ENCODE measurements at places on chromosomes 3 and 15.
A peak's percentile ranks its signal among the peaks of the same experiment; 100 is the strongest.

DNA sequence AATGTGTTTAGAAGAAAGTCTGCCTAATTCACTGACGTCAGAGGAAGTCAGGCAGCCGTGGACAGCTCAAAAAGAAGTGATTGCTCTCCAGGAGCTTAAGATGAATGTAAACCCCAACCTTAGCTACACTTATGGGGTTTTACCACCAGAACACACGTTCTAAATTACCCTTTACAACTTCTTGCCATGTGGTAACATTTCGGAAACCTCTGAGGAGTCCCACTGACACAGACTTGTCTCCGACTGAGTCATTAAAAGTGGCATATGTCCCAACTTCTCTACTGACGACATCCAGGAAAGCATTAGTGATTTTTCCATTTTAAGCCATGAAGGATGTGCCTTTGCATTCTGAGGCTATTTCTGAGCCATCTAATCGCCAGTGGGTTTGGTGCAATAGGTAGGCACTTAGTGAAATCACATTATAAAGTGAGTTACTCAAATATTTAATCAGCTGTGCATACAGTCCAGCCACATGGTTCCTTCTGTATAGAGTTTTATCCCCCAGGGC is 32.4 kb downstream of the C2CD4A start:
- peak; percentile 80 for DNase-seq

DNA sequence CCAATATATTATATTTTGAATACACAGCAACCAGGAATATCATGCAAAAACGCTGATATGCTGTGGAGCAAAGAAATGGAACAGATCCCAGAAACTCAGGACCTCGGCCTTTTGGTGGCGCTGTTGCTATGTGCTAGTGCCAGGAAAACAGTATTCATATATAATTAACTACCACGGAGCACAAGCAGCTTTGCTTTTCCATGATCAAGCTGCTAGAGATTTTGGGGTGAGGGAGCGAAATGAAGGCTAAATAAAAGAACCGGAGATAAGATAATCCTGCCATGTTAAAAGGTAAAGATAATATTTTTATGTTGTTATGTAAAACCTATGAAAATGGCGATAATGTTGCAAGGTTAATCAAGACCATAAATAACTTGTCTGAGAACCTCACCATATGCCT is 157.7 kb upstream of the FAM3D start:
- DNase-seq = peak; percentile 5

- no peak for DNase-seq
These were observed 84.1 kb downstream of the WNT5A start for GRCh38 chr3:55402886-55403609.

DNA sequence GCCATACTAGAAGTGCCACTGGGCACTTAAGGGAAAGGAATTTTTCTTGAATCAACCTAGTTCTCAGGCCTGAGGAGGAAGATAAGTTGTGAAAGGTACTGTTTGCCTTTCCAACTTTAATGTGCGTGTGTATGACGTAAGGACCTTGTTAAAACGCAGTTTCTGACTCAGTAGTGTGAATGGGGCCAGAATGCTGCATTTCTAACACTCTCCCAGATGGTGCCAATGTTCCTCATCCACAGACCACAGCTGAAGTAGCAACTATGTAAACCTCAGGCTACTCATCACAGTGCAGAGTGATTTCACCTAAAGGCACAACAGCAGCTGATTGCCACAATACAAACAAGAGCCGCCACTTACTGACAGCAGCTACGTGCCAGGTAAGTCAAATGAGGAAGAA is 103.6 kb downstream of the OTOL1 start:
- no peak for DNase-seq

DNA sequence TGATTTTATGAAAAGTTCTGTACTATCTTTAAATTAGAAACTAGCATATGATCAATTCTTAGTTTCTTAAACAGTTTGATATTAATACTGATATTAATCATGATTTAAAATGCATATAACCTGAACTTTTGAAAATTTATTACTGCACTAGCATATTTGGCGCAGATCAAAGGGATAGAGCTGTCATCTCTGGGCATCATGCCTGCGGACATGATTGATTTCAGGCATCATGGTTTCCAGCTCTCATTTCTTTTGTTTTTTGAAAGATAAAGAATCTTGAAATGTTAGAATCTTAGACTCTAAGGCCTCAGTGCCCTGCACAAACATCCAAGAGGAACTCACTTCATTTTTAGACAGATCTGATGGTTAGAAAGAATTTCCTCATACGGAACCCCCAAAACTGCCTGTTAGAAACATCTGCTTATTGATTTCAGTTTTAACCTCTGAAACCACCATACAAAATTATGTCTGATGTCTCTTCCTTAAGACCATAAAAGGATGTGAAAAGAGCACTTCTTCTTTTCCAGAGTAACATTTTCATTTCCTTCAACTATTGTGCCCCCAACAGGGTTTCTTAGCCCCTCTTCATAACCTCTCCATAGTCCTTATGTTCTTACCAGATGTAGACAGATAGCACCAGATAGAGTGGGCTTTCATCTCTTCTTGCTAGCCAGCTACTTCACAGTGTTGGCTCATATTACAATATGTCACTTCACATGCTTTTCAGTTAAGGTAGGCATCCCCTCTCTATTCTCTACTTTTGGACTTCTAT is 110.8 kb downstream of the BBX start:
- no peak for DNase-seq

DNA sequence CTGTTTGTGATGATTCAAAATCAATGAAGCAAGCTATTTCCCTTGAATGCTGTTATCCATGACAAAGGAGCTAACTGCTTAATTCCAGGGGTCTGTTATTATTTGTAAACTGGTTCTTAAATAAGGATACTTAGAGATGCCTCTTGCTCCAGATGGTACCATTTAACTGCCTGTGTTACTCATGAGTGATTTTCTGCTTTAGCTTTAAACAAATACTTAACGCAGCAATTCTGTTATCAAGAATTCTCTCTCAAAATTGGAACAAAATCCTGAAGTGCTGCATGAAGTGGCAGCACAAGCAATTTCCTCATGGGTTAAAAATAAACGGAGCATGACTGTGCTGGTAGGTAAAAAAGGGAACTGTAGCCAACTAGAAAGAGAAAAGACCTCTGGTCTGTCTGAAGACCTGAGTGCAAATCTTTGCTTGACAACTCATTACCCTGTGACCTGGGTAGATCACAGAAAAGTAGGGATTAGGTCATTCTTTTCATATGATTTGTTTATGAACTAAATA is 62.5 kb upstream of the GBE1 start:
- no peak for DNase-seq

DNA sequence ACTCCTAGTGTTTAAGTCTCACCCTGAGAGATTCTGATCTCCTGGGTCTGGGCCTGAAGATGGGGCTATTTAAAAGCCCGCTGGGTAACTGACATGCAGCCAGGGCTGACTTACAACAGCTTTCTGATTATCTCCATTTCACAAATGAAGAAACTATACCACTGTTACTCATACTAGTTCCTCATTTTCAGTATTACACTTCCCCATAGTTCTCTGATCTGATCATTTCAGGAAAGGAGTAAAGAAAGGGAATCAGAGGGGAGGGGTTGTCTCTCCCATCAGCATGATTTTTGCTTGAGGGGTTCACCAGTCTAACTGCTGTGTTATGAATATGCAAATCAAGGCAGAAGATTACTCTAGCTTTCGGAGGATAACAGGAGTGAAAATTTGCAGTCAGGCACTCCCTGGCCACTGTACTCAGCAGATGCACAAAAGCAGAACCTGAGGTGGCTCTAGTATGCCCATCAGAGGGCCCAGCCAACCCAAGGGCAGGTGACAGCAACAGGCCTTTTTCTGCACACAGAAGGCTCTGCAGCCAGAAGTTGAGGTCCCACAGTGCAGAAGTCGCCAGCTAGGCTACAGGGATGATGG is 59.4 kb downstream of the DAPK2 start:
- no peak for DNase-seq

DNA sequence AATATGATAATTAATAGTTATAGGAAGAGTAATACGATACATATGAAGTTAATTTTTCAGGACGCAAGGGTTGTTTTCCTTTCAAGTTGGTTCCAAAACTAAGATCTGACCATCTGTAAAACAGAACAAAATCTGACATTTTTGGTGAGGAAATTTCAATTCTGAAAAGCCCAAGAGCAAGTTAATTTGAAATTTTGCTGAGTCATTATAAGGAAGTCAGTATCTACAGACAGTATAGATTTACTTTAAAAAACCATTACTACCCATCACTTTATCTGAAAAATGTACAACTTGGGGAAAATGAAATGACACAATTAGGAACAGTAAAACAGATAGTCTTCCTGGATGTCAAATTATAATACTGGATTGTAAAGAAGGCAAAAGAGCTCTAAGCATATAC is 12.5 kb downstream of the INTS14 start:
- DNase-seq = no peak

- DNase-seq = no peak
These were observed 15.6 kb downstream of the EOGT start for GRCh38 chr3:68997887-68998286.

GRCh38 chr15:38048001-38048455 is 113.6 kb downstream of the TMCO5A start:
- no peak for DNase-seq

GRCh38 chr3:149738876-149739275 is 13.4 kb downstream of the COMMD2 start:
- no peak for DNase-seq

DNA sequence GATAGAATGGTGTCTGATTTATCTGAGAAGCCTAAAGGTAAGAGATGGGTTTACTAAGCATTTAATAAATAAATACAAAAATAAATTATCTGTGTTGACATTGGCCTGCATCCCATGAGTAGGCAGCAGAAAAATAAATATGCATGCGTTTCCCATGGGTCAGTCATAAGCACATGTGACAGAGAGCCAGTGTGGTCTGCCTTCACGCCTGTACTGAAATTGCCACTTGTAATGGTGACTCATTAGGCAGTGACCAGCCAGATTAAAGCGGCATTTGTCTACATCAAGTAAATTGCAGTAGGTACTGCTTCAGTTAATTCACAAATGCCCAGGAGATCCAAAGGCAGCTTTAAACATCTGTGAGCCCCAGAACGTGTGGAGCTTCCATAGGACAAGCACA is 399.6 kb downstream of the NAALADL2 start:
- no peak for DNase-seq

GRCh38 chr3:14234251-14235002 is 55.8 kb downstream of the LSM3 start:
- DNase-seq = no peak

DNA sequence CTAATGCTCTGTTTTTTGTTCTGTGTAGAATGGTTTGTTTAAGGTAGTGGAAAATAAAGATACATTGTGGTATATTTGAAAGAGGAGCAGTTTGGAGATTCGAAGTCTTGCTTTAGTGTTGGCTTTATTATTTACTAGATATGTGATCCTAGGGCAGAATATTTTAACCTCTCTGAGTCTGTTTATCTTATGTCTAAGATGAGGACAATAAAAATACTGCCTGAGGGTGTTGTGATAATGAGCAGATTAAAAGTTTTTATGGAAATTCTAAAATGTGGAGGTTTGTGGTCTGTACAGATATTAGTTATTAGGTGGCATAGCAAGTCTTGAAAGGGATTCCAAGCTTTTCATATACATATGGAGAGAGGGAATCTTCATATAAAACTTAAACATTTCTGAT is 15.0 kb downstream of the TCF12 start:
- no peak for DNase-seq

DNA sequence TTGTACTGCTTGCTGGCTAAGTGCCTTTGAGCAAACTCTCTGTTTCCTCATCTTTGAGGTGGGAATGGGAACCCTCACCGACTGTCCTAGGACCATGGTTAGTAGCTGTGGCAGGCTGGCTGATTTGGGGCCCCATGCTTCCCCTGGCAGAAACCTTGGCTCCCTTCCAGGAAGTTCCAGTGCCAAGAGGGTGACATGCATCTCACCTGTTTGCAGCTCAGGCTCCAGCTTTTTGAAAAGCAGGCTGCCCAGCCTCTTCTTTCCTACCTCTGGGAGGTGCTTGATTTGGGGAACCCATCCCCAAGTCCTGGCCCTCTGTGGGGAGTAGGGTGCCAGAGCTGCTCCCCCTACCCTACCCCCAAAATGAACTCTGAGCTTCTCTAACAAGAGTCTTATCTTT is 50.8 kb downstream of the RAB11A start:
- no peak for DNase-seq

GRCh38 chr3:64561325-64561843 is 126.4 kb downstream of the ADAMTS9 start:
- DNase-seq = no peak

GRCh38 chr3:121411523-121411922 is 134.3 kb downstream of the POLQ start:
- DNase-seq = no peak

- DNase-seq = no peak
These were observed 52.2 kb upstream of the HEG1 start for GRCh38 chr3:125107861-125108567.

DNA sequence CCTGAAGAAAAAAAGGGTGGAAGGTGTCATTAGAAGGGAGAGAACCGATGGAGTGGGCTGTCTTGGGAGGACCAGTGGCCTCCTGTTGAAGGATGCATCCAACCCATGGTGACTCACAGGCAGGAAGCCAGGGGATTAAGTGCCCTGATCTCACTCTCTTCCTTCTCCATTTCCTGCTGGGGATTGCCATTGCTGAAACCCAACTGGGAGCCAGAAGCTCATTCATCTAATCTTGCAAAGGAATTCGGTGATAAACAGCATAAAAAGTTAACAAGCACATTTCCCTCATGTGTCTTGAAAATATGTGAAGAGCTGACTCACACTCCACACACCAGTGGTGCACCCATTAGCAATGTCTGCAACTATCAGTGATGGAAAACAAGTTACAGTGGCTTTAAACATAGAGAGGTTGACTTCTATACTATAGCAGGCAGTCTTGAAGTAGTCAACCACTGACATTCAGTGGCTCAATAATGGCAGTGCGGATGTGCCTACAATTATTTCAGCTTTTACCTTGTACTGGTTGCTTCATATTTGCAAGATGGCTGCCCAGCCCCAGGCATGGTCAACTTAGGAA is 12.8 kb upstream of the CSRNP1 start:
- DNase-seq = no peak

- DNase-seq = no peak
These were observed 159.8 kb downstream of the THSD4 start for GRCh38 chr15:71275098-71275497.

- DNase-seq = no peak
These were observed 24.5 kb downstream of the QTRT2 start for GRCh38 chr3:114081037-114081436.

GRCh38 chr3:156762631-156763185 is 63.4 kb upstream of the LEKR1 start:
- no peak for DNase-seq

All from NCI-H2081 treated with DMSO at 0.1 percent for 48 hours (cell line).